IMR-90 (cell line): ENCODE measurements at places on chromosomes 16 and 17. TPM values are rescaled to one million over a fixed set of nuclear protein-coding genes. Genes with fewer than 3 reads are reported as not detected.
A peak's percentile ranks its signal among the peaks of the same experiment; 100 is the strongest.

- no peak for DNase-seq
These were observed 80.8 kb upstream of the CCL1 start for GRCh38 chr17:34443619-34444469.

GRCh38 chr17:68749349-68750207 is 148.4 kb upstream of the FAM20A start:
- DNase-seq: no peak

DNA sequence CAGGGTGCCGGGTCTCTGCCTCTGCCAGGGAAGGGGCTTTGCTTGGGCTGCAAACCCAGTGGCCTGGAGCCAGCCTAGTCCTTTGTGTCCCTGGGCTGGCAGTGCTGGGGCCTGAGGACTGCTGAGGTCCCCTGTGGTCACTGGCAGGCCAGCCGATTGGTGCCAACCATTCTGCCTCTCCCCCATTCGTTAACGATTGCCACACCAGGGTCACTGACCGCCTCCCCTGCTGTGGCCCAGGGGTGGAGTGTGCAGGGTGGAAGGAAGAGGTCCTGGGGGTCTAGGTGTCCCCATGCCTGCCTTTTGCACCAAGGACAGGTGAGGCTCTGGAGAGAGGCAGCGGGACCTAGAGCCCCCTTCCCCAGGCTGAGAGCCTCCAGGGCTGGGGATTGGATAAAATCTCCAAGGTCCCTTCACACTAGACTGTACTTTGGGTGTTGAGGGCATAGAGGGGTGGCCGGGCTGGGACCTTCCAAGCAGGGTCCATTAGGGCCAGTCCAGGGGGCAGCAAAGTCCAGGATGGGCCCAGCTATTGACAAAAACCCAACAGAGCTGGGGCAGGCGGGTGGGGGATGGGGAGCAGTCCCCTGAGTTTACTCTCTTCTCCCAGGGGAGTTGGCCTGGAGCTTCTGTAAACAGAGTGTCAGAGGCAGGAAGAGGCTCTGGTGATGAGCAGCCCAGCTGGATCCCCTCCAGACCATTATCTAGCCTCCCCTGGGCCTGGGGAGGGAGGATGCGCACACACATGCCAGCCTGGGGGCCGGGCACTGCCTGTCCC is 1.1 kb downstream of the VASN start:
- peak; percentile 79 for DNase-seq

GRCh38 chr17:48997103-48997826 is at the start of gene IGF2BP1:
IGF2BP1 (plus strand) TSS chr17:48997385; CDS start chr17:48997746, 361 bp downstream.
- DNase-seq: peak; percentile 78

- peak; percentile 16 for DNase-seq
These were observed 6.8 kb downstream of the NAE1 start for GRCh38 chr16:66824006-66824405.

DNA sequence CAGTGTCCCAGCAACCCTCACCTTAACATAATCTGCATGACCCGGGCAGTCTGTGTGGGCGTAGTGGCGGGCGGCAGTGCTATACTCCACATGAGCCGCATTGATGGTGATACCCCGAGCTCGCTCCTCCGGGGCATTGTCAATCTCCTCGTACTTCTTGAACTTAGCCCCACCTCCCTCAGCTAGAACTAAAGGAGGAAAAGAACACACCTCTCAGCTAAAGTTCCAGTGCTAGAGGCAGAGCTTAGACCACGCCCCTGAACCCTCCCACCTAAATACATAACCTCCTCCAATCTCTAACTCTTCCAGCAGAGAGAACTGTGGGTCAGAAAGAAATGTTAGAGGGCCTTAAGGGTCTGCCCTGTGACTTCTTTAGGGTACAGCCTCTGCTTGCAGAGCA is 855 bp downstream of the TUFM start:
- DNase-seq: peak; percentile 12

CHP2 gene
- total RNA-seq: not detected in 2 replicates

- DNase-seq: peak; percentile 58
These were observed 268.8 kb downstream of the SEC14L1 start for GRCh38 chr17:77409282-77410161.

SLC16A5 gene
- total RNA-seq: 1.1 and 1.8 TPM in 2 replicates
